ENCODE measurements at places on chromosomes 1 and 21.

- no peak for DNase-seq
These were observed 19.6 kb upstream of the FAM89A start for GRCh38 chr1:231059566-231060193.

GRCh38 chr1:211630236-211631081 is 45.0 kb downstream of the NEK2 start:
- DNase-seq: no peak

GRCh38 chr1:38296047-38296446 is 249.5 kb upstream of the POU3F1 start:
- no peak for DNase-seq

GRCh38 chr1:5611431-5611830 is 380.8 kb downstream of the NPHP4 start:
- no peak for DNase-seq

DNA sequence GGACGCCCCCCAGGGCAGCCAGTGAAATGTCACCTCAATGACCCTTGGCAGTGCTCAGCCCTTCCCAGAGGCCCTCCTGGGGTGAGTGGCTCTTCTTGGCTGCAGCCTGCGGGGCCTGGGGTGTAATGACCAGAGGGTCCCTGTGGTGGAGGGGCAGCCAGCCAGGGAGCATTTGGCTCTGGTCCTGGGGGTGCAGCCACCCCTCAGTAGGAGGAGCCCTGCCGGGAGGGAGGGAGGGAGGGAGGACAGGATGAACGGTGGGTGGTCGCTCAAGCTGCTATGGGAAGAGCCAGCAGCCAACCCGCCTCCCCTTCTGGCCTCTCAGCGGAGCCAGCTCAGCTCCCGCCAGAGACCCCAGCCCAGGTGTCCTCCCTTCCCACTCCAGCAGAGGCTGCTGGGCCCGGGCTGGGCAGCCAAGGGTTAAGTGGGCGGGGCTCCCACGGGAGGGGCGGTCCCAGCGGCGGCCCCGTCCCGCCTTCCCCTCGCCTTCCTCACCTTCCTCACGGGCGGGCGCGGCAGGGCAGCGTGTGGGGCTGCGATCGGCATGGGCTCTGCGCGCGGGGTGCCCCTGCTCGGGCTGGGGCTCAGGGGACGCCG is 9.0 kb upstream of the PLCH2 start:
- DNase-seq: no peak

DNA sequence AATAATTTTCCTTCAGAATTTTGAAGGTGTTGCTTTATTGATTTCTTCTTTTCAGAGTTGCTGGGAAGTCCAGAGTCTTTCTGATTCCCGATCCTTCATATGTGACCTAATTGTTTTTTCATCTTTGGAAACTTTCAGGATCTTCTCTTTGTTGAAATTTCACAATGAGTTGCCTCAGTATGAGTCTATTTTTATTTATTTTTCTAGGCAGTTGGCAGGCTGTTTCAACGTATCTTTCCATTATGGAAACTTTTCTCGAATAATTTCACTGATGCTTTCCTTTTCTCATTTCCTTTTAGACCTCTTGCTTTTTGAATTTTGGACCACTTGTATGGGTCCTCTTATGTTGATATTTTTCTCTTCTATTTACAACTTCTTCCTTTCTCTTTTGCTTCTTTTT is 354.3 kb downstream of the TGFB2 start:
- DNase-seq: no peak

- DNase-seq: no peak
These were observed 250.1 kb downstream of the KCNH1 start for GRCh38 chr1:210883821-210884220.

- no peak for DNase-seq
These were observed 109.2 kb downstream of the CSMD2 start for GRCh38 chr1:34055818-34056217.

DNA sequence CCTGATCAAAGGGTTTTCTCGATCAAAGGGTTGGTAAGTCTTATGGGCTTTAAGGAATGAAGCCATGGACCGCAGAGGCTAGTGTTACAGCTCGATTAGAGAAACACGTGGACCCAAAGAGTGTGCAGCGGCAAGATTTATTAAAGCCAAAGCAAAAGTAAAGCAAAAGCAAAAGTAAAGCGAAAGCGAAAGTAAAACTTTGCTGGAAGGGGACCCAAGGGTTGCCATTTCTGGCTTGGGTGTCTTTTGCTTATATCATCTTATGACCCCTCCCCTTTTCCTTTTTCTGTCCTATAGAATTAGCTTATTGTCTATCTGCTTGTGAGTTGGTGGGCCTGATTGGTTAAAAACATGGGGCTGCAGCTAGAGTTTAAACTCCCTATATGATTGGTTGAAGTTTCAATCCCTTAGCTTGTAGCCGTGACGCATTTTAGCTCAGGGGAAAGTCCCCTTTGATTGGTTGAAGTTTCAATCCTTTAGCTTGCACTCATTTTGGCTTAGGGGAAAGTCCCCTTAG is 957.0 kb downstream of the AMY1C start:
- no peak for DNase-seq

GRCh38 chr1:5995871-5996630 is 3.8 kb upstream of the NPHP4 start:
- no peak for DNase-seq

DNA sequence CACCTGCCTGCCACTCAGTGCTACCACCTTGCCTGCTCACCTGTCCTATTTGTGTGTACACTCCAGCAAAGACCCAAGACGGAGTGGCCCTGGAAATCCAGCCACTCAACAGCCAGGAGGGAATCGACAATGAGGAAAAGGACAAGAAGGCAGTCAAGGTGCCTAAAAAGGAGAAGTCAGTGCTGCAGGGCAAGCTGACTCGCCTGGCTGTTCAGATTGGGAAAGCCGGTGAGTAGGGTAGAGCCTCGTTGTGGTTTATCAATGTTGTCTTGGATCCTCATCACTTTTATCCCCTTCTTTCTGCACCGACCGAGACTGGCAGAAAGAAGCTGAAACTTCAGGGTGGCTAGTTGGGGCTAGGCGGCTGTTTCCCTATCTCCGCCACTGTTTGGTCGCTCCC is 61.4 kb upstream of the LAX1 start:
- DNase-seq: no peak

DNA sequence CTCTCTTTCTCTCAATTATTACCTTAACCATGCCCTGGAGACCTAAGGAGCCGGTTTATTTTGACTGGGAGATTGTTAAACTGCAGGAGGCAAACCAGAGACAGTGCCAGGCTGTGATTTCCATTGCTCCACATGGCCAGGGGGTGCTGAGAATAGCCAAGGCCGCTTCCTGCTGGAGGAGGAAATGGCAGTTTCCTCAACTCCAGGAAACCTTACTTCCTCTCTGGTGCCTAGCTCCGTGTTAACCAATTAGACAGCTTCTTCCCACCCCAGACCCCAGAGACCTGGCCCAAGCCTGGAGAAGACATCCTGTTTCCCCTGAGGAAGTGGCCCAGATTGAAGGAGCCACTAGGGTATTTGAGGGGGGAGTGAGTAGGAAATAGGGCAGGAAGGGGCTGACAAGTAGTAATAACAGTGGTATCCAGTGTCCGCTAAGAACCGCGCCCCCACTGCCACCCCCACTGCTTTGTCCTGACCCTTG is 161.2 kb downstream of the PLPP3 start:
- no peak for DNase-seq

- DNase-seq: no peak
These were observed 36.8 kb downstream of the HLCS start for GRCh38 chr21:36929622-36930021.

DNA sequence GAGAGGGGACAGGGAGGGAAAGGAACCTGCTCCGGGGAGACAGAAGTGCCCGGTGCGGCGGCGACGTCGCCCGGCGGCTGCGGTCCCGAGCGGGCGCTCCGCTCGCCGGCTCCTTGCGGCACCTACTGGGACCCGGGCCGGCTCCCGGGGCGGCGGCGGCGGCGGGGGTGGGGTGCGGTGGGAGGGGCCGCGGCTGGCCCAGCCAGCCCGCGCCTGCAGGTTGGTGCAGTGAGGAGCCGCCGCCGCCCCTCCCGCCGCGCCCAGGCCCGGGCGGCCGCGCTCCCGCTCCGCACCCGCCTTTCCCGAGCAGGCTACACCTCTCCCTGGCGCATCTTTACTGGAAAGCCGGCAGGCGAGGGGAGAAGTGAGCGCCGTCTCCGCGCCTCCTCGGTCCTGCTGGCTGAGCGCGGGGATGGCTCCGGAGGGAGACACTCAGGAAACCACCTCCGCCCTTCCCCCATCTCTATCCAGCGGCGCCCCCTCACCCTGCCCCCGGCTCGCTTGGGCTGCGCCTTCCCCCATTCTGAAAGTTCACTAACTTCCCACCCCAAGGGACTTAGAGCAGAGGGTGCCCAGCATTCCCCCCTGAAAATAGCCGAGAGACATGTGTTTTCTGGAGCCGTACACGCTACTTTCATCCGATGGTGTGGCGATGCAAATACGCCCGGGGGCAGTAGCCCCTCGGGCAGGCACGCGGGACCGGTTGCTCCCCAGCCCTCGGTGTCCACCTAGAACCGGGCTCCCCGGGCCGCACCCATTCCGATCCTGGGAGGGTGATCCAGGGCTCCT is at the start of gene PLD5:
Gene PLD5 (minus strand): TSS at position 127 of the 789 bp plus-strand sequence.
- no peak for DNase-seq

GRCh38 chr1:15707239-15707925 is 23.3 kb downstream of the PLEKHM2 start:
- DNase-seq: no peak

DNA sequence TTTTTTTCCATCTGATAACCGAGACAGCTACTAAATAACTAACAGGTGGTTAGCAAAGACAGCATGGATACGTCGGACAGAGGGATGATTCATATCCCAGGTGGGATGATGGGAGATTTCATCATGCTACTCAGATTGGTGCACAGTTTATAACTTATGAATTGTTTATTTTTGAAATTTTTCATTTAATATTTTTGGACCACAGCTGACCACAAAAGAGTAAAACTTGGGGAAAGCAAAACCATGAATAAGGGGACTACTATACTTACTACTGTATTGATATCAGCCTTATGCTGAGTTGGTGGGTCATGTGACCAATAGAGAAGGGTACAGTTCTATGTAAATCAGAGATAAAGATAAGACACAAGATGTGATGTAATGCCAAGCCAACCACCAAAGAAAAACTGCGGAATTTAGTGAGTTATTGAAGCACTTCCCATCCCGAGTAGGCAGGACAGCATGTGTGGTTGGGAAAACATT is 248.1 kb upstream of the C1orf105 start:
- DNase-seq: no peak

GRCh38 chr1:169003864-169004516 is 102.5 kb upstream of the ATP1B1 start:
- DNase-seq: no peak

GRCh38 chr1:63969441-63969901 is 195.7 kb downstream of the ROR1 start:
- DNase-seq: no peak
